ENCODE measurements at places on chromosomes 11 and 22. TPM values are rescaled to one million over a fixed set of nuclear protein-coding genes. Genes with fewer than 3 reads are reported as not detected.

Gene KCTD14
- 3.5 TPM for total RNA-seq

Gene C1QTNF4
- 0.17 TPM for total RNA-seq

Gene OR5L2
- not detected for total RNA-seq

Gene LRRC74B
- total RNA-seq = not detected

Gene FGF3
- not detected for total RNA-seq

Gene TEX12
- 0.50 TPM for total RNA-seq

Gene PLAAT4
- 1.3 TPM for total RNA-seq

Gene PARVA
- total RNA-seq = 57.7 TPM

Gene GGTLC2
- not detected for total RNA-seq

Gene FAM227A
- 5.7 TPM for total RNA-seq

Gene ROBO4
- total RNA-seq = 2.0 TPM

Gene APOA1
- total RNA-seq = not detected

Gene BATF2
- total RNA-seq = 1.8 TPM

Gene PIWIL4
- total RNA-seq = not detected

Gene CHRDL2
- not detected for total RNA-seq

Gene TRPT1
- 21.5 TPM for total RNA-seq

Gene VPS37C
- 17.1 TPM for total RNA-seq

Gene GLB1L3
- total RNA-seq = 7.2 TPM

Gene PPP2R1B
- total RNA-seq = 26.2 TPM

Gene OR51B5
- total RNA-seq = not detected

Gene MMP13
- total RNA-seq = 0.35 TPM

Gene RAC2
- total RNA-seq = 119 TPM

Gene RFPL1
- total RNA-seq = not detected

Gene MS4A14
- total RNA-seq = not detected

Gene SMIM35
- total RNA-seq = not detected

Gene PTGDR2
- not detected for total RNA-seq

Gene ZNF215
- total RNA-seq = 8.0 TPM

Data from mammary epithelial cell (primary cell).